ENCODE measurements at places on chromosomes 5 and 9.

DNA sequence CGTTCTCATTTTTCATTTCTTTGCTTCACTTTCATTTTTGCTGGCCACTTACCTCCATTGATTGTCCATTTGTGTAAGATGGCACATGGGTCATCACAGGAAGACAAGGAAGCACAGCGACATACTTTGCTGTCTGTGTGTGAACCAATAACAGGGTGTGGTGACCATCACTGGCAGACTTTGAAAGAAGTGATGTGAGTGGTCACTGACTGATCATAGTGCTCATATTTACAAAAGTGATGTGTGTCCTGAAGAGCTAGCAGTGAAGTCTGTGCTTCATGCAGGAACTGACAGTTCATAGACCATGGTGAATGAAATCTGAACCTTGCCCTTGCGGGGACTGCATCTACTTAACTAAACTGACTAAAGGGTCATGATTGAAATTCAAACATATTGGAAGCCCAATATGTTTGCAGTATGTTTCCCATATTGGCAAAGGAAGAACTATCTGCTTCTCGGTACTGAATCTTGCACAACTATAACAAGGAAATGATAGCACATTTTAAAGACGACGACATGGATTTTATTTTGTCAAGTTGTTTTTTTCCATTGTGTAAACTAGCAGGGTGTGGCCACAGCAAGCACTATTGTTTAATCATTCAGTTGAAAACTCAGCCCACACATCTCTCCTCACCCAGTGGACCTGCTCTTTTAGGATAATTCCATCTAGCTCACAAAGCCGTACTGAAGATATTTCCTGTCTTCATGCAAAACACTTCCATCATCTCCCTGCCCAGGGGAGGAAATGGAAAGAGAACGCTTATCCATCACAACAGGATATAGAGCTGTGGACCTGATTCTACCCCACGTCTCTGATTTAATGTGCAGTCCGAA lies 232.0 kb upstream of the ANKRD55 start:
- DNase-seq: no peak

- DNase-seq: peak; percentile 69
Observed at GRCh38 chr5:82351754-82352145, 73.6 kb upstream of the RPS23 start.

DNA sequence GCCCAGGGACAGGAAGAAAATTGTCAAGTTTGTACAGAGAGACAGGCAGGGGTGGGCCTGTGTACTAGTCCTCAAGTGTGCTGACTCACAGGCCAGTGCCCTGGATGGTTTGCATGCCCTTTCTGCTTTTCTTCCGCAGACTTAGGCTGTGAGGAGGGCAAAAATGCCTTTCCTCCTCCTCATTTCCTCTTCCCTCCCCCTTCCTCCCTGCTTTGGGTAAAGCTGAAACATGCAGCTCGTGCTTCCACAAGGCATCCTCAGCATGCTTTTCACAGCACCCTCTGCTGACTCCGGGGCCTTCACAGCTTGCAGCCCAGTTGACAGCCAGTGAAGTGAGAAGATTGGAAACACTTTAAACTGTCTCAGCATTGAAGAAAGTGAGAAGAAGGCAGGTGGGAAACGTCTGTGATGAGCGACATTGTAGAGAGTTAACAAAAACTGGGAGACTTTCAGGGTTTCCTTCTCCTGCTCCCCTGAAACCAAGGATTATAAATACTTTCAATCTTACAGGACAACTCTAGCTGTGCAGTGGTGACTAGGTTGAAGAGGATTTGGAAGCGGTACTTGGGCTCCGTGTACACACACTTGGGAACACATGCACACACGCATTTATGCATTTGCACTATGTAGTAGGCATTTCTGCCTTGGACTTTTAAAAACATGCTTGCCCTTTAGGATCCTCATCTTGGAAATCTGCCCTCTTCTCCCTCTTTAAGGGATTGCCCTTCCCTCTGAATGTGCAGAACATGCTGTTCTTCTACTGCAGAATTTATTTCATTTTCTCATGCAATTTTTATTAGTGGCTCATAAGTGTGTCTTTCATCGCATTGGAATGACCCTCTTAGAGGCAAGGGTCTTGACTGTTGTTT lies 138.8 kb downstream of the GRIA1 start:
- DNase-seq: no peak

GRCh38 chr5:147403651-147404640 lies 105.9 kb downstream of the DPYSL3 start:
- no peak for DNase-seq

GRCh38 chr9:72165821-72166547 lies 16.7 kb downstream of the GDA start:
- DNase-seq: no peak

GRCh38 chr9:92293075-92293354 lies 482 bp downstream of the IARS1 start:
- DNase-seq: no peak

DNA sequence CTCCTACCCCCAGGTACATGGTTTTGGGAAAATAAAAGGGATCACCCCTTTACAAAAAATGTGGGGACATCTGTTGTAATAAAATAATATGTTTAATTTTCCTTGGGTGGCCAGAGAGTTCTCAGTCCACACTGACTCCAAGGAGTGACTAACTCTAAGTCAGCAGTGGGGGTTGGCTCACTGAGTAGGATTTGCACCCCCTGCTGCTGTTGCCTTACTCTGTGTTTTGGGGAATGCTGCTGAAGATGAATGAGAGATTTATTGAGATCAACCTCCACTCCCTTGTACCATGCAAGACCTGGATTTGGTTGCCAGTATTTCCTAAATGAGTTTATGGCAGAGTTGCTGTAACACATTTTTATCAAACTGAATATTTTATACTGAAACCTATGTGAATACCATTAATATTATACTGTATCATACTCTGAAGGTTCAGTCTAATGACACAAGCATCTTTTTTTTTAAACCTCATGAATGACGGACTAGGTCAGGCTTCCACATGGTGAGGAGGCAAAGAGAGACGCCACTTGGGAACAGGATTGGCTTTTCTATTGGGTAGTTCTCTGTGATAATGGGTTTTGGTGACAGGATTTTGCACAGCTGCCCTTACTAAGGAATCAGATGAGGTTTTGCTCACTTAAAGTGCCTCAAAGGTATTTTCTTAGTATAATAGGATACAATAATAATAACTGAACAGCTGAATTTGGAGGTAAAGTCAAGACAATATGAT lies 121.3 kb upstream of the OSMR start:
- DNase-seq: no peak

GRCh38 chr5:132666310-132667123 lies 7.3 kb upstream of the IL4 start:
- DNase-seq: no peak

- DNase-seq: no peak
Observed at GRCh38 chr5:82765765-82766164, 311.4 kb downstream of the TMEM167A start.

GRCh38 chr9:128495296-128495695 lies 9.2 kb upstream of the GLE1 start:
- no peak for DNase-seq

- no peak for DNase-seq
Observed at GRCh38 chr5:108003178-108003577, 332.4 kb upstream of the EFNA5 start.

DNA sequence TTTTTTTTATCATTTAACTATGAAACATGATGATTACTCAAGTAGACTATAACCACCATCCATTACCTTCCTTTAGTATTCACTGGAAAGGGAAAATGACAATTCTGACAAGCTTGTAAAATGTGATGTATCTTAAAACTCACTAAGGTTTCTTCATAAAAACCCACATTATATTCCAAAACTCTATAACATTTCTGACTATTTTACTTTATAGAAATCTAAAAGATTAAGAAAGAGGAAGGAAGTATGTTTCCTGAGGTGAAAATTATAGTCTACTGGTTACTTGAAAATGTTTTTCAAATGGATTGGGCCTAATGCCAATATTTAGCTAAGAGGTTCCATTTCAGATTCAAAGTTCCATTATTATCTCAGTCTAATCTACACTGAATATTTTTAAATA lies 1982.2 kb upstream of the C9orf72 start:
- DNase-seq: no peak

DNA sequence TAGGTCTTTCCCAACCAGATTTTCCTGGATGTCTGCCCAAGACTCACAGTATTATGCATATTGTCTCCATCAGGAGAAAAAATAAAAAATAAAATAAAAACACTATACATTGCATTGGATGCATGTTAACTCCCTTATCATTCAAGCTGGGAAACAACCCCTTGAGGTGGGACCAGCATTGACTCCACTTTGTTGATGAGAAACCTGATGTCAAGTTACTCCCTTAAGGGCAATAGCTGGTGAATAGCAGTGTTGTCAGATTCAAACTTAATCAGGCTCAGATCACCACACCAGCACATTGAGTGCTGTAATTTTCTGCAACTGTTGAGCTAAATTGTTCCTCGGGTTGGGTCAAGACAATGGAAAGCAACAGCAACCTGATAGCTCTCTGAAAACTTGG lies 264.0 kb upstream of the TRIM32 start:
- DNase-seq: no peak

- DNase-seq: no peak
Observed at GRCh38 chr9:109534151-109534550, 36.0 kb upstream of the PTPN3 start.

DNA sequence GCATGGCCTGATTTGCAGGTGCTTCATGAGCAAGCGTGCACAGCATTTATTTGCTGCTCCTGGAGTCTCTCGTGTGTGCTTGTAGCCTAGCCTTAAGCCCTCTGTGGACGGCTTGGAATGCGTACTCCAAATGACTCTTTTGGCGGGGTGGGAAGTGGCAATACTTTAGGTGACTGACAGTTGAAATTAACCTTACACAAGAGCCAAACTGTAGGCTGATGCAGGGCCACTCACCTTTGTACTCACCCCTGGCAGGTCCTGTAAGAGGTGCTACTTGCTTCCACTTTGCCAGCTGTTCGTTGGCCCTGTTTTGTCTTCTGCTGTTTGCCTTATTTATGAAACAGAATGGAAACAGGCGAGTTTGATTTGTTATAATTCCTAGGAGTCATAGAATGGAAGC lies 22.9 kb downstream of the TENT4A start:
- DNase-seq: no peak

GRCh38 chr9:85310573-85310972 lies 431.2 kb downstream of the AGTPBP1 start:
- no peak for DNase-seq

DNA sequence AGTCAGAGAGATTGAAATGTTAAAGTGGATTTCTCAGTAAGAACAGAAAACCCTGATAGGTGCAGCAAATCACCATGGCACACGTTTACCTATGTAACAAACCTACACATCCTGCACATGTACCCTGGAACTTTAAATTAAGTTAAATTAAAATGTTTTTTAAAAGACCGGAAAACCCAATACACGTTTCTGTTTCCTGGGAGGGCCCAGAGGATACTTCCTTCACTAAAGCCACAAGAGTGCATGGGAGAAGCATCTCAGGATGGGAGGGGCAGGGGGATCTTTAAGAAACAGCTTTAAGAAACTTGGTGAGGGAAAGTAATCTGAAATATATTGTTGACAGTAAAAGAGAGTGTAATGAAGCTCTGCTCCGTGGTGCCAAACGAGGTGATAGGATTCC lies 164.7 kb upstream of the PTGER4 start:
- no peak for DNase-seq

GRCh38 chr5:135491552-135492318 lies 39.6 kb upstream of the TIFAB start:
- no peak for DNase-seq

DNA sequence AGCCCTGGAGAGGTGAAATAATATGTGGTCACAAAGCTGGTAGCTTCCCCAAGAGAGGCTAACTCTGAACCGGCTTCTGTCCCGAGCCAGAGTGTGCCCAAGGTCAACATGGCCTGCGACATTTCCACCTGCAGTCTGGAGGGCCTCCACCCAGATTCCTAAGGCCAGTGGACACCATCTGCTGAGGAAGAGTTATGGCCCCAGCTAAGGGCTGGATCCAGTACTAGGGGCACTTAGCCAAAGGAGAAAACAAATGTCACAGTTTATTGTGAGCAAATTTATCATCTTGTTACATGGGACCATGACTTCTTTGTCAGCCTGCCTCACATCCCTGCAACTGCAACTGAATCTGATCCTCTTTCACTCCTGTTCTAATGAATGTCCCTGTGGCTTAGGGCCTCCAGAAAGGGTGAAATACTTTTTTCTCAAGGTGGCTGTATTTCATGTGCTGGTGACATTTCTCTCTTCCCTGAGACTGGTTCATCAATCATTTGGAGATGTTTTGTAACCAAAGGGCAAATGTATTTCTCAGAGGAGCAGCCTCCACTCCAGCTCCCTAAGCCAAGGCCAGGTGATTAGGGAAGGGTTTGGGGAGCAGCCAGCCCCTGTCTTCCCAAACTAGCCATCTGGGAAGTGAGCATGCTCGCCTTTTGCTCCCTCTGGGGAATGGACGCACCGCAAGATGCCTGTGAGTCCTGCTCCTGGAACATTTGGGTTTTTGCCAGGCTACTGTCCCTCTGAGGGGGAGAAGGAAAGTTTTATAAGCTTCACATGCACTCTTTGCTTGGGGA lies 148.3 kb downstream of the CMYA5 start:
- no peak for DNase-seq

DNA sequence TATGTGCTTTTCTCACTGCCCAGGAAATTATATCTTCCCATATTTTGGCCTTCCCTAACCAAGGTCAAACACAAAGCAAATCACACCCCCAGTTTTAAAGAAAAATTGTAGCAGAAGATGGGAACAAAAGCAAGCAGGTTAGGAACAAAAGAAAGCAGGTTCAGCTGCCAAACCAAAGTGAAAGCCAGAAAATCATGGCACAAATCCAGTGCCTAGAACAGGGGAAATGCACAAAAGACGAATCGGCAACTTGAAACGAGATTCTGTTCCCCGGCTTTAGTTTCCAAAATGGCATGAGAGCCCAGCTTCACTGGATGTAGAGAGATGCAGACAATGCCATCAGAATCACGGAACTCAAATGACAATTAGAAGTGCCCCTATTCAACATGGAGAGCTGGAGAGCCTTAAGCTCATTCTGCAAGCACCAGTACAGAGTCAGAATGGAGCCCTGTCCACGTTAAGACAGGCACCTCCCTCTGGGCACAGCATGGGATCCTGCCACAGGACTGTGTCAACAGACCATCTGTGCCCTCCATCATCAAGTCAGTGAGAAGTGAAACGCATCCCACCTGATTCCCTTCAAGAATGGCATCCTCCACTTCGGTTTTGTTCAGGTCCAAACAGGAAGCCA lies 13.8 kb downstream of the DNAH5 start:
- DNase-seq: no peak

- no peak for DNase-seq
Observed at GRCh38 chr9:101524371-101524770, 9.3 kb upstream of the RNF20 start.

- DNase-seq: no peak
Observed at GRCh38 chr5:40909264-40909663, at the start of gene C7. C7 (plus strand) TSS chr5:40909497; CDS start chr5:40909611, 114 bp downstream.

DNA sequence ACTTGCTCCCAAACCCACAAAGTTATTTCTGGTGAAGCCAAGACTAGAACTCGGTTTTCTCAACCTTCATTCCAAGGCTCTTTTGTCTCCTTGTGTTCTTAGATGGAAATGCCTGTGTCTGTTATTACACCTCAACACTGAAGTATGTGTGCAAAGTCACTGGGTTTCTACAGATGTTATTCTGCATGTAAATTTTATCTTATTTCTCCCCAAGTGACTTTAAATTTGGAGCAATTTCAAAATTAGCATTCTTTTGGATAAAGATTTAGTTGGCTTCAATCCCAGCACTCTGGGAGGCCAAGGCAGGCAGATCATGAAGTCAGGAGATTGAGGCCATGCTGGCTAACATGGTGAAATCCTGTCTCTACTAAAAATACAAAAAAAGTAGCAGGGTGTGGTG lies 104.4 kb upstream of the GNA14 start:
- DNase-seq: no peak
